ENCODE measurements at places on chromosomes 16 and 17.
A peak's percentile ranks its signal among the peaks of the same experiment; 100 is the strongest.

GRCh38 chr17:49339354-49339753, 22.7 kb downstream of the ZNF652 start:
- no peak for DNase-seq

DNA sequence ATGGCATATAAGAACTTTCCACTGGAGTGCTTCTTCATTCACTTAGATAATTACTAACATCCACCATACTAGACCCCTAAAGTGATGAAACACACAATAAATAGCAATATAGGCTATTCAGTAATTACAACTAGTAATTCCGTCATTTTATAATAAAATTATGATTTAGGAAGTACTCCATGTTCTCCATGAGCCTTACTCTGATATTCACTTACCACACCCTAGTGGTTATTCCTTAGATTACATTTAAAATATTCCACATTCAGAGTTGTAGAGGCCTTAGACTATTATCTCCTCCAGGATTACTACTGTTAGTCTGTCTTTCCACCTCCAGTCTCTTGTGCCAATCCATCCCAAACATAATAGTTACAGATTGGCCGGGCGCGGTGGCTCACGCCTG, 62.4 kb downstream of the STH start:
- no peak for DNase-seq

GRCh38 chr17:36204724-36205500, 6.0 kb upstream of the CCL4L2 start:
- DNase-seq = peak; percentile 49

- DNase-seq = peak; percentile 85
Measured at GRCh38 chr16:57284209-57284951, at the start of gene PLLP. Gene PLLP, minus strand, starts transcription at chr16:57284672. Its CDS starts 132 bp downstream, at chr16:57284540.

GRCh38 chr17:2198927-2199326, 104.7 kb downstream of the SMG6 start:
- DNase-seq = no peak

- DNase-seq = no peak
Measured at GRCh38 chr17:30995347-30995746, 24.5 kb downstream of the RNF135 start.

DNA sequence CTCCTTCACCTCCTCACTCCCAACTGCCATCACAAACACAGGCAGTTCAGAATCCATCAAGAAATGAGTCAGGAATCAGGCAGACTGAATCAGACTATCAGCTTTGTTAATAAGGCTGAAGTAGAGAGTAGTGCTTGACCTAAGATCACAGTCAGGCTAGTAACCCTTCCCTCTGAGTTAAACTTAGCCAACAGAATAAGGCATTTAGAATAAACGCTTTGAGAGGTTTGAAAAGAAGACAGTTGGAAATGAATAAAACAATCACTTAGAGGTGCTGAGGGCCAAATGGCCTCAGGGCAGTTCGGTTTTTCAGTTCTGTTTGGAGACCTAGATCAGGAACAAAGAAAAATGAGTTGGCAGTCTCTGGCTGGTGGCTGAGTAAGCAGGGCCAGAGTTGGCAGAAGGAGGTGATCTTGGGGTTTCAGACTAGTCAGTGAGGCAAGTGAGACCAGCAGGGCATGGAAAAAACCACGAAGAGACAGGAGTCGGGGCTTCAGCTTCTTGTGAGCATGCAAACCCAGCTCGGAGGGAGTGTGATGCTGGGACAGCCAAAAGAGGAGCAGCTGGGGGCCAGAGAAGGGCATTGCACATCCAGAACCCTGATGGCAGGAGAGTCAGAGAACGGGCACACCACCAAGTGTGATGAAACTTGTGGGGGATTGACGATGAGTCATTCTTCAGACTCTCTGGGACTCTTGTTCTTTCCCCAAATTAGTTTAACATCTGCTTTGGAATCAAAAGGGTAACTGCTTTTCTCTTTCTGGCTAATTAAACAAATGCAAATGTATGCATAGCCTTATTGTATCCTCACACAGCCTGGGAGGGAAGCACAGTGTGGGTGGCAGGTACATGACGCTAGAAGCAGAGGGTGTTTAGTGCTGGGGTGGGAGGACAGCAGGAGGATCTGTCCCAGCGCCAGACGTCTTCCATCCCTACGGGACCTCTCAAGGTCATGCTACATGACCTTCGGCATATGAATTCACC, 54.8 kb downstream of the SPECC1 start:
- DNase-seq = no peak

- no peak for DNase-seq
Measured at GRCh38 chr16:28313587-28313986, 21.3 kb downstream of the SBK1 start.

- DNase-seq = no peak
Measured at GRCh38 chr16:2728034-2728433, 8.0 kb upstream of the PRSS27 start.

DNA sequence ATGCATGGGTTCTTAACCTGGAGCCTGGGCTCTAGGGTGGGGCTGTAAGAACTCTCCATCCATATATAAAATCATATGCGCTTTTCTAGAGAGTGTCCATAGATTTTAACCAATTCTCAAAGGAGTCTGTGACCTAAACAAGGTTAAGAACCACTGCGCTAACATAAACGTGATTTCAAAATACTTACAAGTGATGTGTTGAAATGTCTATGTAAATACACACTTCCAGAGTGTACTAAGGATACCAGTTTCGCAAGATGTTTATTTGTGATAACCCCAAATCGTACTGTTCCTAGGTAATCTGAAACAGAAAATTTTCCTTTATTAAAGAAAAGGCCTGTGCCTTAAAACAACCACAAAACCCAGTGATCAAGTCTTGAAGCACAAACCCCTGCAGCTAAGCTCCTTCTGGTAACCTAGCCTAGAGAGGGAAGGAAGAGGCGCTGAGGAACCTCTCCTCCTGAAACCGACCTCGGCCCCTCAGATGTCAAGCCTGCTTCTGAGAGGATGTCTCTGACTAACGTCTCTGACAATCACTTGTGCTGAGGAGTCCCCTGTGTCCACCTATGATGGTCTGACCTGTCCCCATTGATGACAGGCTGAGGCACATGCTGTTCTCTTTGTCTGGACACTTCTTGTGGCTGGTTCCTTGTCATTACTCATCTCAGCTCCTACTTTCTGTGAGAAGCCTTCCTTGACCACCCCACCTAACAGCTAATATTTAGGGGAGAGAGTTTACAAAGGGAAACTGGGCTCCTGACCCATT, 32.2 kb downstream of the SNN start:
- DNase-seq = no peak

DNA sequence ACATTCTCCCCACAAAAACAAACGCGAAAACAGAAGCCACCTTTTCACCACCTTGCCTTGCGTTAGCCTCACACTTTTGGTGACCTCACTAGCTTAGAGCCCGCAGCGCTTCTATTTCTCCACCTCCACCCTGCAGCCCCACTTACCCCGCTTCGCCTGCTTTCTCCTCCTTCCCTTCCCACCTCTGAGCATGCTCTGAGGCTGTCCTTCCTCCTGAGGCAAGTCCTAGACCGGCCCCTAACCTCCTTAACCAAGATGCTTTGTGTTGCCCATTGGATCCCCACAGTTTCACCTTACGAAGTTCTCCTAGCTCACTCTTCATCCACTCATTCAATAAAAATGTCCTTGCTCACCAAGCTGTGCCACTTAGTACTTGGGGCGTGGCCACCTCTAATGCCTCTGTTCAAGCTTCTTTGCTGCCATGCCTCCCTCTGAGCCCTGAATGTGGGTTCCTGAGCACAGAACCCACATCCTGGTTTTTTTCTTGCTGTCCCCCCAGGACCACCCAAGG, 1.3 kb downstream of the GNGT2 start:
- DNase-seq = no peak

DNA sequence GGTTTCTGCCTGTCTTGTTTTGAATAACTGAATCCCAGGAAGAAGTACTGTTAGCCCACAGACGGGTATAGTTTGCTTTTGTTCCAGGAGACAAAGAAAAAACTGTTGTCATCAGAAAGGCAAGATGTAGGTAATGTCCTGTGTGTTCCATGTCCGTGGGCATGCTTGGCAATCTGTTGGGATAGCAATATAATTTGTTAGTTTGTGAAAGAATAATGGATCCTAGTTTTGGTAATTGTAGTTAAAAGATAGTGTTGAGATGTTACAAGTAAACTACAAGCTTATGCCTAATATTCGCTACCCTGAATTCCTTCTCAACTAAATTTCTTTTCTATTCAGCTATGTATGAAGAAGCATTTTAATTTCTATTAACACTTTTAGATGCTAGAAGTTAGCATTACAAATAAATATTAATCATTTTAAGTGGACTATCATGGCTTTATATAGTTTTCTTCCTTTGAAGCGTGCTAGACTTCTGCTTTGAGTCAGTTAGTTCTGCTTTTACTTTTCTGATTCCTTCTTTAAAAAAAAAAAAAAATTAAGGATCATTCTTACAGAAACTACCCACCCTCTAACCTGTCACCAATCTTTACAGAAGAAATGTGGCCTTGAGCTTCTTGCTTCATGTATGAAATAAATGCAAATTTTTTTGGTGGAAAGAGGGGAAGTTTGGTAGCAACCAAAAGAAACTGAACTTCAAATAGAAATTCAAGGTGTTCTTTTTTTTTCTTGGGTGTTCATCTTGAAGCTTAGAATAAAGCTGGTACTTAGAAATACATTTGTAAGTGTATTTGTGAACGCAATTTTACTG, 2.4 kb downstream of the EVI2A start:
- no peak for DNase-seq

GRCh38 chr16:89712274-89712781, 8.4 kb downstream of the VPS9D1 start:
- peak; percentile 64 for DNase-seq

DNA sequence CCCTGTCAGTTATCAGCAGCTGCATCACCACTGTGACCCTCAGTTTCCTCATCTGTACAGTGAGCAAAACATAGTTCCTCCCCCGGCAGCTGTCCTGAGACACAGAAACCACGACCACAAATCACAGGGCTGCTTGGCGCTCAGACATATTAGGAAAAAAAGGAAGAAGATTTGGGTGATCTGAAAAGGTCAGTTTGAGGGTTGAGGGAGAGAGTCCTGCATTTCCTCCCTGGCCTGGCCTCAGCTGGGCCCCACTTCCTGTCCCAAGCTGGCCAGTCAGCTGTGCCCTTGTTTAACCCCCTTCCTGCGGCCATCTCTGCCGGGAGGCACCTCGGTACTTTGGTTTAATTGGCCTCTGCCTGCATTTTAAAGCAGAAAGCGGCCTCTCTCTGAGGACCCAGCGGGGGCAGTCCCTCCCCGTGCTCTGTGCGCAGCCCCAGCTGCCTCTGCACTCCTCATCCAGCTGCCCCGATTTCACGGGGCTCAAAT, 24.0 kb upstream of the CIBAR2 start:
- no peak for DNase-seq

GRCh38 chr17:13420878-13421277, 180.9 kb downstream of the HS3ST3A1 start:
- DNase-seq = no peak

DNA sequence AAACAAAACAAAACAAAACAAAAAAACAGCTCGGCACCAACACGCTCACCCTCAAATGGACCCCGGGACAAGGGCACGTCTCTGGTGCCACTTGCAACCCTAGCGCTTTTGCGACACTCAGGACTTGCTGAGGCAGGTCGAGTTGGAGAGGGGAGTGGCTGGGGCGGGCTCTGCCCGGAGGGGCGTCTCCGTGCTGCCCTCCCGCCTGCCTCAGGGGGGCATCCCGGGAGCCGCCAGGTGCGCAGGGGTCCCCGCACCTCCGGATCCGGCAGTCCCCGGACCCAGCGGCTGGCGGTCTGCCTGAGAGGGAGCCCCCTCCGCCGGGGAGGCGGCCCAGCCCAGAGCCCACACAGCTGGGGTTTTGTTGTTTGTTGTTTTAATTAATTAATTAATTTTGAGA, at the start of gene SLC52A1:
TSS of gene SLC52A1 (minus strand) at position 112 of the 400 bp plus-strand sequence. CDS start 820 bp downstream, outside the sequence.
- DNase-seq = peak; percentile 81

DNA sequence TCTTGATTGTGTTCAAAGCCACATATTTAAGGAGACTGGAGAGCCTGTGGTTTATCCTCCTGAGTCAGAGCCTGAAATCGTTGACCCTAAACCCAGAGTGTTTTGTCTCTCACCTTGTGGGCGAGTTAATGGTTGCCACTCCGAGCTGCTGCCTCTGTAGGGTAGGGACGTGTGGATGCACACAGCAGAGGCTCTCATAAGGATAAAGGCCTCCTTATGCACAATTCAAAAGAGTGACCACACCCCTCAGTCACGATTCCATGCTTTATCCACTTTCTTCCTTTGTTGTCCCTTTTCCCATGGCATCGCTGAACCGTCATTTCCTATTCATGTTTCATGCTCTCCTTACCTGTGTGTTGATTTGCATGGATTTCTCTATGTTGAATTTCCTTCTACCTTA, 805.0 kb upstream of the RBFOX1 start:
- no peak for DNase-seq

GRCh38 chr16:65867276-65867960, 499.1 kb upstream of the CDH5 start:
- DNase-seq = no peak

GRCh38 chr16:60419859-60420258, 1616.4 kb downstream of the CDH8 start:
- DNase-seq = no peak

- no peak for DNase-seq
Measured at GRCh38 chr16:11651796-11652195, 16.5 kb upstream of the SNN start.

DNA sequence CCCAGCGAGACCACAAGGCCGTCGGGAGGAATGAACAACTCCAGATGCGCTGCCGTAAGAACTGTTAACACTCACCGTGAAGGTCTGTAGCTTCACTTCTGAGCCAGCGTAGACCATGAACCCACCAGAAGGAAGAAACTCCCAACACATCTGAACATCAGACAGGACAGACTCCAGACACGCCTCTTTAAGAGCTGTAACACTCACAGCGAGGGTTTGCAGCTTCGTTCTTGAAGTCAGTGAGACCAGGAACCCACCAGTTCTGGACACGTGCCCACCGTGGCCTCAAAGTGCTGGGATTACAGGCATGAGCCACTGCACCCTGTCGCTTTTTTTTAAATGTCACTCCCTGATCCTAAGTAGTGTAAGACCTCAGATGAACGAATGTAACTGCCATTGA, 17.3 kb downstream of the KPNA2 start:
- DNase-seq = no peak

DNA sequence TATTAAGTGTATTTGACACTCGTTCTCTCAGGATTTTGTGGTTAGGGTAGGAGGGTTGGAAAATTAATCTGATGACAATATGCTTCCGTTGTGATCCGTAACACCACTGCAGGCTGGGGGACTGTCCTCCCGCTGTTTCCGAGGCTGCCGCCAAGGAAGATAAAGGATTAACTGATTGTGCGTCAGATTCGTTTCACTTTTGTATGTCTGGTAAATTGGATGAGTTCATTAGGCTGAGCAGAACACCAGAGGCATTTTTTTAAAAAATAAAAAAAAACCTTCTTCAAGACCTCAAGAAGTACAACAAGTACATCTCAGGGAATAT, 486.7 kb upstream of the SALL1 start:
- DNase-seq = no peak

- peak; percentile 46 for DNase-seq
Measured at GRCh38 chr17:5700745-5701144, 116.4 kb upstream of the NLRP1 start.

All from endodermal cell (in vitro differentiated cells).